ENCODE measurements at places on chromosomes 1 and 21.

DNA sequence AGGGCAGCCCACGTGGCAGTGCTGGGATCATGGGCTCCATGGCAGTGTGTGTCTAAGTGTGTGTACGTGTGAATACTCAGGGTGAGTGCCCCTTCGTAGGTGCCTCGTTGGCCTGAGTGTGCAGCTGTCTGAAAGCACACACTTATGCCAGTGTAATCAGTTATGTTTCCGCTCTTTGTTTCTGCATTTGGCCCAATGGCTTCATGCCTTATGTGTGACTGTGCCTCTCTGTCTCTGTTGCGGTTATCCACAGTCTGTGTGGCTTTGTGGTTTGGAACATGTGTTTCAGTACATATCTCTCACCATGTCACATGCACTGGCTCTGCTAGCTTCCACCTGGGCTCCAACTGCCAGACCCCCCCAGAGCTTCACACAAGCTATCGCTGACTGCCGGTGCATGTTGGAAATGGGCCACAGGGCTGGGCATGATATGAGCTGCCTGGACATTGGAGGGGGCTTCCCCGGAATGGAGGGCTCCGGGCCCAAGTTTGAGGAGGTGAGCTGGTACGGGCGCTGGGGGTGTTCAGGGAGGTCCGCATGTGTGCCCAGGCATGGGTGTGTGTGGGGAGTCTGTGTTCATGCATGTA is 70.3 kb upstream of the TINAGL1 start:
- H3K4me3 ChIP-seq: peak overlapping the region; percentile 6
- DNase-seq: peak; percentile 39
- H3K4me1 ChIP-seq: peaks cover 36% of the 10 kb centered on the region
- H3K36me3 ChIP-seq: no peaks in the 10 kb centered on the region
- peaks cover 5% of the 10 kb centered on the region for H3K27me3 ChIP-seq
- H3K27ac ChIP-seq: peak overlapping the region; percentile 40

- no peak overlapping the region for H3K4me3 ChIP-seq
- H3K27me3 ChIP-seq: peaks cover 41% of the 10 kb centered on the region
Measured at GRCh38 chr1:8021676-8022266, 4.3 kb downstream of the ERRFI1 start.

DNA sequence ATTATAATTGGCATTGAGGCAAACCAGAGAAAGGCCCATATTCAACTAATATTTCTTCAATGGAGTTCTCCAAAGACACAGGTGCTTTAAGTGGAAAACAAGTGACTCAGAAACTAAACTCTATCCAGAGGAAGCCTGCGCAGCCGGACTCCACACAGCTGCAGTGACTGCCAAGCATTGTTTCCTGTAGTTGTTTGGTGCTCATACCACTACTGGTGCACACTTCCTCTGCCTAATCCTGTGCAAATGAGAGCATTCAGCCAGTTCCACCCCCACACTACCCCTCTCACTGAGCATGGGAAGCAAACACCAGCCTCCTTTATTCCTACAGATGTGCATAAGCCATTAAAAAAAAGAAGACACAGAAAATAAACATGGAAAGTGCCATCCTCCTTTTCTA is 102.9 kb downstream of the VAV3 start:
- no peak overlapping the region for H3K27ac ChIP-seq
- peaks cover 2% of the 10 kb centered on the region for H3K27me3 ChIP-seq
- H3K4me1 ChIP-seq: peaks cover 25% of the 10 kb centered on the region

DNA sequence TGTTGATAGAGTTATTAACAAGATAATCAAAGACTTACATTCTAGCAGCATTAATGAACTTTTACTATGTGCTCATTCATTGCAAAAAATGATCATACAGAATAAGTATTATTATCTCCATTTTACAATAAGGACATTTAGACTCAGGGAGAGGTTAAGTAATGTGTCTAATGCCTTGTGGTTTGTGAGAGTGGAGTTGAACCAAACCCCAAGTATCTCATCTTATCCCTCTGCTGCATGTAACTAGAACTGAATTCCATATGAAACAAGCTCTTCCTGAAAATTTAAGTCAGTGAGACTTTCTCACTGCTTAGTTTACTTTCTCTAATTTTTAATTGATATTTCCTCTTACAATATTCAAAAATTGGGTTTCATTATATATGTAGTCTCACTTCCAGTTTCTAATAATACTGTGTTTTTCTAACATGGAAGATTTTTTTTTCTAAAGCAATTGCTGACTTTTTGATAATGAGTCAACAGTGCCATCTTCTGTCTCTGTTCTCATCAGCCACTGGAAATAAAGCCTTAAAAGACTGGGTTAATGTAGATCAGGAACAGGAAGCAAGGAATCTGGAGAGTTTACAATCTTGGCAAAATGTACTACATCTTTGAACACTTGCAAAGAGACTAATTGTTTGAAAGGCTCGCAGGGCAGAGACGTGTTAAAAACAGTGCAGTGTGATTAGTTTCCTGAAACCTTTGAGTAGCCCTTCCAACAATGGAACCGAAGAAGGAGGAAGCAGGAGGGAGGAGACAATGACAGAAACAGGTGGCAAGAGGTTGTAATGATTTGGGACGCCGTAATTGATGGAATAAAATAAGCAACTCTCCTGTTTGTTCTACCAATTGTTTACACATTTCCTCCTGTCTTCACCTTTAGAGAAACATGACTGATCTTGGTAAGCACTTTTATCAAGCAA is 567.6 kb downstream of the MRPL39 start:
- H3K4me1 ChIP-seq: no peaks in the 10 kb centered on the region
- H3K36me3 ChIP-seq: no peaks in the 10 kb centered on the region
- no peaks in the 10 kb centered on the region for H3K27me3 ChIP-seq
- DNase-seq: no peak
- H3K27ac ChIP-seq: no peak overlapping the region

- no peak overlapping the region for H3K4me3 ChIP-seq
- H3K27ac ChIP-seq: no peak overlapping the region
- no peaks in the 10 kb centered on the region for H3K27me3 ChIP-seq
- DNase-seq: no peak
- H3K36me3 ChIP-seq: no peaks in the 10 kb centered on the region
- no peaks in the 10 kb centered on the region for H3K4me1 ChIP-seq
Measured at GRCh38 chr1:7363450-7363849, 407.6 kb upstream of the VAMP3 start.

All from activated T-helper 1 cell treated with anti-CD3 and anti-CD28 coated beads, Interleukin-12 subunit alpha, Interleukin-12 subunit beta, Interleukin-2, Interleukin-4 antibody, amounts not matched to agents 30 ng/mL and 10 ng/mL and 1 ng/mL, durations not matched to agents 14 hours and 24 hours and 36 hours (primary cell).